CD4-positive, alpha-beta T cell treated with Interferon alpha-2 for 1 hour (primary cell): ENCODE measurements at places on chromosomes 7 and 10.

- no peak for DNase-seq
Measured at GRCh38 chr7:65907501-65908198, 34.8 kb downstream of the VKORC1L1 start.

GRCh38 chr7:209906-210305, 17.5 kb downstream of the FAM20C start:
- no peak for DNase-seq

GRCh38 chr7:100865372-100865911, 1.7 kb upstream of the TRIP6 start:
- no peak for DNase-seq

DNA sequence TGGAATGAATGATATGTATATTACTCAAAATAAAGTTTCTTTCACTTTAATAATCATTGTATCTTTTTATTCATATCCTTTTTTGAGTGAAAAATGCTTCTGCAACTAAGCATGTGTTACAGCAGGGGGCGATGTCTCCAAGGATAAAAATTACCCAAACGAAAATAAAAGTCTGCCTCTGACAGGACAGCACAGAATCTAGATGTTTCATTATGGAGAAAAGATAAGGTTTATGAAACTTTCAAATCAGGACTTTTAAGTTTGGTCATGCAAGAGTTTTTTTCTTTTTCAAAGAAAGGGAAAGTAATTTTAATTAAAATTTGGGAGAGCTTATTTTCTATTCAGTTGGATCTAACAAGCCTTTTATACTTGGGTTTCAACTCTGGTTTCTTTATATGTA, 48.4 kb downstream of the TES start:
- peak; percentile 6 for DNase-seq

- DNase-seq, result no peak
Measured at GRCh38 chr7:135428011-135428410, 81.9 kb downstream of the CNOT4 start.
